ENCODE measurements at places on chromosomes 1 and 21. TPM values are rescaled to one million over a fixed set of nuclear protein-coding genes. Genes with fewer than 3 reads are reported as not detected.

ATP1A4 gene
- polyA plus RNA-seq = 0.07 TPM

PGLYRP4 gene
- polyA plus RNA-seq = not detected

CDC7 gene
- 0.50 TPM for polyA plus RNA-seq

FCAMR gene
- polyA plus RNA-seq = not detected

SPATA46 gene
- polyA plus RNA-seq = not detected

EPHX1 gene
- 54.0 TPM for polyA plus RNA-seq

LSM10 gene
- 121 TPM for polyA plus RNA-seq

RAB42 gene
- polyA plus RNA-seq = 0.59 TPM

MARK1 gene
- polyA plus RNA-seq = 10.1 TPM

C1orf87 gene
- not detected for polyA plus RNA-seq
